ENCODE measurements at places on chromosomes 4 and X.
A peak's percentile ranks its signal among the peaks of the same experiment; 100 is the strongest.

GRCh38 chr4:124432500-124432899 lies 280.0 kb downstream of the ANKRD50 start:
- peak; percentile 77 for DNase-seq

DNA sequence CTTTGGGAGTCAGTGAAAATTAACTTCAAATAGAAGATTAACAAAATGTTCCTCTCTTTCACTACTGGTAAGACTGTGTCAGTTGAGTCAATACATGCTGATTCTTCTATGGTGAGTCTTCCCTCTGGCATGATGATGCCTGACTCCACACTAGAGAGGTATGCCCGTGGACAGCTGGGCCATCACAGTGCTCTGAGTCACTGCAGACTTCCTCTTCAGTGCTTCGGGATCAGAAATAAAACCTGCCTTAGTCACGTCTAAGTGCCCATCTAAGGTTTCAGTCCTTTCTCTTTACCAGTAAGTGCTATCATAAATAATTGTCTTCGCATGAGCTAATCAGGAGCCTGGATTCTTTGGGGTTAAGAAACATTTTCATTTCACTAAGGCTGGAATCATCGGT lies 1.6 kb upstream of the ASB5 start:
- DNase-seq: peak; percentile 100

DNA sequence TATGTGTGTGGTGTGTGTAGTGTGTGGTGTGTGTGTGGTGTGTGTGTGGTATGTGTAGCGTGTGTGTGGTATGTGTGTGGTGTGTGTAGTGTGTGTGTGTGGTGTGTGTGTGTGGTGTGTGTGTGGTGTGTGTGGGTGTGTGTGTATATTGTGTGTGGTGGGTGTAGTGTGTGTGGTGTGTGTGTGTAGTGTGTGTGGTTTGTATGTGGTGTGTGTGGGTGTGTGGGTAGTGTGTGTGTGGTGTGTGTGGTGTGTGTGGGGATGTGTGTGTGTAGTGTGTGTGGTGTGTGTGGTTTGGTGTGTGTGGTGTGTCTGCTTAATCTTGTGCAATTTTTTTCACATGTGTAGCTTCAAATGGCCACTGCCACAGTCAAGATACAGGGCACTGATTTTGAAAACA lies 94.5 kb downstream of the CPZ start:
- DNase-seq: no peak

DNA sequence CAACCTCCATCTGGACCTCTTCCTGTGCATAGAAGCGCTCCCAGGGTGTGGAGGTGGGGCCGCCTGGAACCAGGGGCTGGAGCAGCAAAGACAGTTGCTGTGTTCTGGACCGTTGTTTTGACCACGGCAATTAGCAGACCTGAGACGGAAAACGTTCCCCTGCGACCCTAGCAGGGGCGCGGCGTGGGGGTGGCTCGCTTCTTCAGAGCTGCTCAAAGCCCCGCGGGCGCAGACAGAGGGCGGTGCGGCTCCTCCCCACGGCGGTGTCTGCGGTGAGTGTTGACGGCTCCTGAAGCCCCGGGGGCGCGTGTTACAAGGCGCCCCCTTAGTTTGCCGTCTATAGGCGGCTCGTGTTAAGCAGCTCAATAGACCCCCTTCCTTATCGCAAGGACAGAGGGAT lies 79.2 kb downstream of the TRIML1 start:
- no peak for DNase-seq

- peak; percentile 88 for DNase-seq
These were observed 374.3 kb downstream of the IQCM start for GRCh38 chr4:149441338-149441737.

GRCh38 chrX:16138108-16138427 lies 14.7 kb downstream of the GRPR start:
- no peak for DNase-seq

DNA sequence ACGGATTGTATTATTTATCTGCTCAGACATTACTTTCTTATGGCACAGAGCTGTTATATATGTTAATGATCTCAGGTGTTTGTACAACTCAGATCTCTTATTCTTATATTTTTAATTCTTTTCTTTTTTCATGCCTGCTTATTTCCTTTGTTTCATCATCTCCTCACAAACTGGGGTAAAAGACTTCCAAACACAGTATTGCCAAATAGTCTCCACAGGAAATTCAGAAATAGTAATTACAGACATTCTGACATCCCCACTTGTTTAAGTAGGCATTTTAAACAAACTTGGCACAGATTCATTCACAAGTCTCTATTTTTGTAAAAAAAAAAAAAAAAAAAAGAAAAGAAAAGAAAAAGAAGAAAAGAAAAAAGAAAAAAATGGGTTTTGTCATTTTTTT lies 129.7 kb upstream of the USP38 start:
- DNase-seq: no peak

DNA sequence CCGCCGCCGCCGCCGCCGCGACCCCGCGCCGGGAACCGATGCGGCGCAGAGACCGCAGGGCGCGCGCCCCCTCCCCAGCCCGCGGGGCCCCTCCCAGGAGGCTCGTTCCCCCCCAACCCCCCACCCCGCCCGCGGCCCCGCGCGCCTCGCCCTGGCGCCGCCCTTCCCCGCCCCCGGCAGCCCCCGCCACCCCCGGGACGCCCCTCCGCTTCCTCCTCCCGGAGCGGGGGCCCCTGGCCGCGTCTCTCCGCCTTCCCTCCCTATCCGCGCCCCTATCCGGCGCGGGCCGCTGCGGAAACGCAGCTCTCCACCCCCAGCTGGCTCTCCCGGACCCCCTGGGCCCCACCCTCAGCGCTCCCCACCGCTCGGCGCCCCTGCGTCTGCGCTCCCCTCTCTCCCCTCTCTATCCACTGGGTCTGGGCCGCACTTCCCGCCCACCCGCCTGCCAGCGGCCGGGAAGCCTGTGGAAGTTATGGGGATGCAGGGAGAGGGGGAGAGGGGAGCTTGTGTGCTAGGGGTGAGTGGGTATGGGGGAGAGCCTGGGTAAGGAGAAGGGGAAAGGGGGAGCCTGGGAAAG lies at the start of gene TMEM271:
Gene TMEM271 (minus strand): TSS at position 51 of the 577 bp plus-strand sequence. CDS start 233 bp downstream, outside the sequence.
- no peak for DNase-seq

DNA sequence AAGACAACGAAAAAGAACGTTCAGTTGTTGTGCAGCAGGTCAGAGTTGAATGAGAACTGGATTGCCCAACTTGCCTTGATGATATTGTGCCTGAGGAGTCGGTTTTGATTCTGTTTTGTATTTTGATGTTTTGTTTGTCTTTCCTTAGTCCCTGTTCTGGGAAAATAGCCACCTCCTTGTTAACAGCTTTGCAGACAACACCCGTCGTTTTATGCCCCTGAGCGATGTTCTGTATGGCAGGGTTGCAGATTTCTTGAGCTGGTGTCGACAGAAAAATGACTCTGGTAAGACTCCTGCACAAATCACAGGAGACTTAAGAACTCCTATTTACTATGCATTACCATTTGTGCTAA lies 4.5 kb downstream of the BST1 start:
- DNase-seq: no peak

DNA sequence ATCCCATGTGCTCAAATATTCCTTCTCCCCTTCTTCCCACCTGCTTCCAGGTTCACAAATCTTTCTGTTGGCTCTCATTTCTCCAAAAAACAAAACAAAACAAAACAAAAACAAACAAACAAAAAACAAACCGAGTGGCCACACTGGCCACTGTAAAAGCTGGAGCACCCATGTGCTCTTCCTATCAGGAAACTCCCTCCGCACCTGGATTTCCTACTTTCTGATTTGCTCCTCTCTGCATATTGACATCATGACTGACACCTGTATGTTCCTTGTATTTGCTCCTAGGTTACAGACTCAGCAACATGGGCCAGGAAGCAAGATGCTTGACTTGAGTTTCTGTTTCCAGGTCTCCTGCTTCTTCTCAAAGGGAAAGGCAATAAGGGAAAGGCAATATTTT lies 258.8 kb downstream of the GPC3 start:
- no peak for DNase-seq

GRCh38 chrX:133541021-133541420 lies 125.7 kb upstream of the GPC4 start:
- DNase-seq: no peak

DNA sequence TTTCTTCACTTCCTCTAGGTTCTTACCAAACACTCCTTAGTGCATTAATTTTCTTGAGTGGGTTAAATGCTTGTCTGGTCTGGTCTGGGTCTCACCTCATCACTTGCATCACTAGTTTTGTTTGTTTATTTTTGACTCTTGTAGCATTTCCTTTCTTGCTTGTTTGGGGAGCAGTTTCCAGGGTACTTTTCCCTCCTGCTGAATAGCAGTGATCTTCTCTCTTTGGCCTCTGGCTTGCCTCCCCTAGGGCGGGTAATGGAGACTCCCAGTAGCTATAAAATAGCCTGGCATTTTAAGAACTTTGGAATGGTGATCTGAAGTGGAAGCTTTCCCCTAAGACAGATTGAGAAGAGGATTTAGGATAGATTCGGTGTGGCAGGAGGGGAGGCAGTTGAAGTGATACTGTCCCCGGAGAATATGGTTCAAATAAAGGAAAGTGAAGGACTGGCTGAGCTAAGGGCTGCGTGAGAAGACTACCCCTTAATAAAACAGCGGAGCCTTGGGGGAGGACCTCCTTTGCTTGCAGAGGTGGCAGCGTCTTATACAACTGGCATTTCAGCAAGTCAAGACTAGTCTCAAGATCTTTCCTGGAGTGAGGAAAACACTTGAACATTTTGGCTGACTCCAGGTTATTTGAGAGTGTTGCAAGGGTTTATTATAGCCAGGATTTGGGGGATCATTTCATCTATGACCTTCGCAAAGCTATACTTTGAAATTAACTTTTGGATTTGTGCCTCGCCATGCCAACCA lies 190.6 kb downstream of the FRAS1 start:
- DNase-seq: no peak

- no peak for DNase-seq
These were observed 23.3 kb downstream of the MRFAP1 start for GRCh38 chr4:6663596-6664393.

- DNase-seq: no peak
These were observed 104.1 kb downstream of the PALLD start for GRCh38 chr4:168600796-168601583.

DNA sequence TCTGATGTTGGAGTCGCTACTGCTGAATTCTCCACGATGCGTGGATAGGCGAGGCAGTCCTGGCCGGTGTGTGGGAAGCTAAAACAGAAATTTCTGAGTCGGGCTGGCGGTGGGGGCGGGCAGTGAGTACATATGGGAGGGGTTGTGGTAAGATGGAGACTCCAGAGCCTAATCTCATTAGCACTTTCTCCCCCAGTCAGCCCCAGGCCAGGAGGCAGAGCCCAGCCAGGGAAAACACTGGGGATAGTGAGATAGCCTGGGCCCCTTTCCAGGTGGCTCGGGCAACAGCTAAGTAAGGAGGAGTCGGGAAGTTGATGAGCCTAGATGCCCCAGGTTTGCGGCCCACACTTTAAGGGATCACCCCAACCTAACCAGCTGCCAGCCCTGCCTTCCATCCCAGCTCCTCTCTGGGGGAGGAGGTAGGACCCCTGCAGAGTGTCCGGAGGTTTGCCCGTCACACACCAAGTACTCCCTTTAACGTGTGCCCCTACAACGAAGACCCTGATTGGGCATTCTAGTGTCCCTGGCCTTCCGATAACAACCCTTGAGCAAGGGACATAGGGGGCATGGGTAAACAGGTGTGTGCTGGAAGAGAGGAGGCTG lies 2.4 kb upstream of the LOC101059915 start:
- no peak for DNase-seq

GRCh38 chr4:1177274-1178141 lies 5.1 kb upstream of the SPON2 start:
- no peak for DNase-seq

DNA sequence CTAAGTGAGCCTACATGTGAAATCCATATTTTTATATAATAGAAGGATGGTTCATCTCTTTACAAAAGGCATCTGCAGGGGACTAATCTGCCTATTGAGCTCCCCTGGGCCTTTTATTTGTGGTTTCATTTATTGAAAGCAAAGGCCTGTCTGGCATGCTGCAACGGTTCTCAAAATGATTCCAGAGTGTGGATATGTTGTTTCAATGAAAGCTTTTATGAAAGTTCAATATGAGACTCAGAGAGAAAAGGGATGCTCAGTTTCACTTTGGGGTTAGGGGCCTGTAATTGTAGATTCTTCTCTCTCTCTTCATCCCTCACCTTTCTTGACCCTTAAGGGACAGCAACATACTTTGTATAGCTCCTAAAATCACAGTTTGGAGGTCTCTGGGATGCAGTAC lies 204.2 kb upstream of the CASK start:
- DNase-seq: no peak

- no peak for DNase-seq
These were observed 316.4 kb downstream of the GBA3 start for GRCh38 chr4:23009093-23009492.

- DNase-seq: no peak
These were observed 721 bp upstream of the TBC1D25 start for GRCh38 chrX:48538641-48539344.

DNA sequence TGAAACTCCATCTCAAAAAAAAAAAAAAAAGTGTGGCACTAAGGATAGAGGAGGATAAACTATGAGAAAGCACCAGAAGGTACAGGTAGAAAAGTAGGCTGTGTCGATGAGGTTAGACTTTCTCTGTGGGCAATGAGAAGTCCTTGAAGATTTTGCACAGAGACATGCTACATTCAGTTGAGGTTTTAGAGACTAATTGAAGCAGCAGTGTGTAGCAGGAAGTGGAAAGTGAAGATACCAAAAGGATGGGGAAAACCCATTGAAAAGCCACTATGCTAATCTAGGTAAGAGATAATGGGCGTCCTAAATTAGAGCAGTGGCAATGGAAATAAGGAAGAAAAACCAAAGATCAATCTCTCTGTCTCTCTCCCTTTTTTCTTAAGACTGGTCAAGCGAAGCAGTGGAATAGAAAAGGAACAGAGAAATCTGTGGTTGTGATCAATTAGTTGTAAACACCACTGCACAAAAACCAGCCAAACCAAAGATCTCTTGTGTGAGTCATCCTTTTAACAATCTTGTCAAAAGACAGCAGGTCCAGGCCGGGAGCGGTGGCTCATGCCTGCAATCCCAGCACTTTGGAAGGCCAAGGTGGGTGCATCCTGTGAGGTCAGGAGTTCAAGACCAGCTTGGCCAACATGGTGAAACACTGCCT lies 3.5 kb downstream of the SPINK2 start:
- DNase-seq: no peak

DNA sequence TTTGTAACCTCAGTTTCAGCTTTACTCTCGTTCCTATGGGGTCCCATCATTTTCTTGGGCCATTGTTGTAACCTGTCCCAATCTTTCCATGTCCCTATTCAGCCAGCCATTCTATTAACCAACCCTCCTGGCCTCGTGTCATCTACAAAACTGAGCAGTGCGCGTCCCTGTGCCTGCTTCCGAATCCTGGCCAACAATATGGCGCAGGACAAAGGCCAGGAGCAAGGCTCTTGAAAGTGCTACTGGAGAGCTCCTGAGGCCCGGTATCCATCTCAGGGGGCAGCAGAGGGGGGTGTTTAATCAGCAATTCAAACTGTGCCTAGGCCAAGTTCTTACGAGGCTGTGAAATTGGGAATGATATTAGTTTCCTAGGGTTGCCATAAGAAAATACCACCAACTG lies 41.2 kb upstream of the APLN start:
- no peak for DNase-seq

- no peak for DNase-seq
These were observed 57.1 kb upstream of the DDX3X start for GRCh38 chrX:41276661-41277506.

GRCh38 chr4:26557164-26557563 lies 26.7 kb upstream of the TBC1D19 start:
- DNase-seq: peak; percentile 98

GRCh38 chr4:183636923-183637322 lies 22.1 kb downstream of the RWDD4 start:
- peak; percentile 79 for DNase-seq

GRCh38 chrX:18698737-18699650 lies 8.5 kb upstream of the PPEF1 start:
- no peak for DNase-seq

All from fibroblast of lung (primary cell).